ENCODE measurements at places on chromosomes 4 and X.

GRCh38 chrX:120205816-120206753, 44.5 kb upstream of the ZBTB33 start:
- DNase-seq: no peak

GRCh38 chr4:95887551-95887950, 47.7 kb downstream of the PDHA2 start:
- no peak for DNase-seq

GRCh38 chr4:189069772-189070171, 870.9 kb upstream of the FRG1 start:
- no peak for DNase-seq

- DNase-seq: no peak
Observed at GRCh38 chr4:159201168-159201567, 98.3 kb downstream of the RAPGEF2 start.

DNA sequence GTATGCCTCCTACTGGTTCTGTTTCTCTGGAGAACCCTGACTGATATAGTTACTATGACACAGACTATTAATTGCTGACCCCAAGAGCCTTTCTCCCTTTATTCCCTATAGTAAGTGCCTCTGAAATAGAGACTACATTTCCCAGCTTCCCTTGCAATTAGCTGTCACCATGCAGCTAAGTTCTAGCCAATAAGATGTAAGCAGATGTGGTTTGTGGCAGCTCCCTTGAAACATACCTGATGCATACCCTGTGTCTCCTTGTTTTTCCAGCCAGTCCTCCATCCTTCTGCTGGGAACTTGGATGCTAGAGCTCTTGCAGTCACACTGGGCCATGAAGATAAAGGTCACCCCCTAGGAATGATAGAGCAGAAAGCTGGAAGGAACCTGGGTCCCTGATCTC, 9.7 kb upstream of the TMEM165 start:
- DNase-seq: no peak

DNA sequence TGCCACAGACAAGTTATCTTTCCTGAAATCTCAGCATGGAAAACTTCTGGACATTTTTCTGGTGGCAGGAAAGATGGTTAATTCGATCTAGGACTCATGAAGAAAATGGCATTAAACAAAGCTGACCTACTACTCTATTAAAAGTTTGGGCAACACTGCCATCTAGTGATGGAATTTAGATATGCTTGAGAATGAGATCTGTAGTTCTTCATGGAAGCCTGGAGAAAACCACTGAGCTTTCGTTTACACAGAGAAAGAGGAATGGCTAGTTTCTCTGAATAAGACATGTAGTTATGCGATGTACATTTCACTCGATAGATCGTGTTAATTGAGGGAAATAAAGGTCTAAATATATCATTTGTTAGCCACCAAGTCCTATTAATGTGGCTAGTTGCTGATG, 51.7 kb upstream of the CHRDL1 start:
- DNase-seq: no peak

GRCh38 chrX:21632027-21632426, 26.1 kb downstream of the KLHL34 start:
- DNase-seq: no peak

- DNase-seq: no peak
Observed at GRCh38 chr4:32700838-32701237, 1980.7 kb downstream of the PCDH7 start.

- no peak for DNase-seq
Observed at GRCh38 chr4:125111323-125111722, 203.4 kb upstream of the FAT4 start.

Data from CD4-positive, alpha-beta T cell treated with Interleukin-17A for 4 hours (primary cell).